AG04449 (cell line): ENCODE measurements at places on chromosomes 3 and 15.

DNA sequence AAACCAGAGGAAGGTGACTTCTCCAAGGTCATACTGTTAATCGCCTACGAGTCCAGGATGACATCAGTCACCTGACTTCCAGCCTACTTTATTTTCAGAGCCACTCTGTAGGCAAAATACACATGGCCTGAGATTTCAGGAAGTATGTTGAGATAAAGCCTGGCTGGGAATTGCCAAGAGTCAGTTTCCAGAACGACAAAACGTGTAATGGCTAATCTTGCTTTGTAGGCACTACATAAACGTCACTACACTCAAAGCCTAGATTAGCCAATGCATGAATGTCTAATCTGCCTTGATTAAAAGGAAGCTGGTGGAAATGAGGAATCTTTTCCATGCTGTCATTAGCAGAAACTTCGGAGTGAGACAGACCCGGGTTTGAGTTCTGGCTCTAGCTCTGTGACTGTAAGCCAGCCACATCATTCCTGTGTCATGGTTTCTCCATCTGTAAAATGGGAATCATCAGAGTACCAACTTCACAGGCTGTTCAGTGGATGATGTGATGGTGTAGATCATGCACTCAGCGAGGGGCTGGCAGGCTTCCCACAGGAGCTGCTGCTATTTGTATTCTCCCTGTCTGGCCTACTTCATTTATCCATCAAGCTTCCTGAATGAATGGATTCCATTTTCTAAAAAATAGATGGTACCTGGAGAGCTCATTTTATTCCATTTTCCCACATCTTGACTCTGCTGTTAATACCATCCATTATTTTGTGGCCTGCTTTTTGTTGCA lies 241.9 kb downstream of the XXYLT1 start:
- no peak for DNase-seq

GRCh38 chr15:40204100-40204499 lies 34.8 kb upstream of the PAK6 start:
- DNase-seq, result no peak

- DNase-seq, result peak; percentile 28
Observed at GRCh38 chr3:36729204-36730056, 34.9 kb downstream of the DCLK3 start.

DNA sequence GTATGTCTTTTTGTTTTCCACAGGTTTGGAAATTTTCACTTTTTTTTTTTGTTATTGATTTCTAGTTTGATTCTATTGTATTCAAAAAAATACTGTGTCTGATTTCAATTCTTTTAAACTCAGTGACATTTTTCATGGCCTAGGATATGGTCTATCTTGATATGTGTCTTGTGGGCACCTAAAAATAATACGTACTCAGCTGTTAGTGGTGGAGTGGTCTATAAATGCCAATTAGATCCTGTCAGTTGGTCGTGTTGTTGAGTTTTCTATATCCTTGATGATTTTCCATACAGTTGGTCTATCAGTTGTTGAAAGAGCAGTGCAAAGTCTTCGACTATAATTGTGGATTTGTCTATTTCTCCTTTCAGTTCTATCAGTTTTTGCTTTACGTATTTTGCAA lies 61.7 kb downstream of the LSM3 start:
- no peak for DNase-seq

DNA sequence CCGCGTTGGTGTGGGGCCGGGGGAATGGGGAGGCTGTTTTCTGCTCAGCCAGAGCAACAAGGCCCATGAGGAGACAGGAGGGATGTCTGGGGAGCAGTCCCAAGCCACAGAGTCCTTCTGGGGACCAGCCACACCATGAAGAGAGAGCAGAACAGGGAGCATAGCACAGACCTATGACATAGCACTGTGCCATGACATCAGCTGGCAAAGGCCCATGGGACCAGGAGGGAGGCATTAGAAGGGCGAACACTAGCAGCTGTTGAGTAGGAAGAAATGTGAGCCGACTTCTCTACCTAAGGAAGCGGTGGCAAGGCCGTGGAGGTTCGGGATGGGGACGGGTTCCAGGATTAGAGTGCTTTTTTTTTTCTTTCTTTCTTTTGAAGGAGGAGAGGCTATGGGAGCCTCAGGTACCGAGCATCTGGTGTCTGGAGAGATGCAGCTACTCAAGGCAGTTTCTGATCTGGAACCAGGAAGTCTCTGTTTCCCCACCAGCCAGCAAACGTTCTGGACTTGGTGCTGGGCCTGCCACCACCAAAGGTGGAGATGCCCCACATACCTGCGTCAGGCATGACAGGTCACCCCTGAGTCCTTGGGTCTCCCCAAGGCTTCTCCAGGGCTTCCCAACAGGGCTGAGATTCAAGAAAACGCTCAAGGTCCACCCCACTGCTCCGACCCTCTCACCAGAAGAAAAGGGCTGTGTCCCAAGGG lies 77.3 kb upstream of the CGNL1 start:
- no peak for DNase-seq

DNA sequence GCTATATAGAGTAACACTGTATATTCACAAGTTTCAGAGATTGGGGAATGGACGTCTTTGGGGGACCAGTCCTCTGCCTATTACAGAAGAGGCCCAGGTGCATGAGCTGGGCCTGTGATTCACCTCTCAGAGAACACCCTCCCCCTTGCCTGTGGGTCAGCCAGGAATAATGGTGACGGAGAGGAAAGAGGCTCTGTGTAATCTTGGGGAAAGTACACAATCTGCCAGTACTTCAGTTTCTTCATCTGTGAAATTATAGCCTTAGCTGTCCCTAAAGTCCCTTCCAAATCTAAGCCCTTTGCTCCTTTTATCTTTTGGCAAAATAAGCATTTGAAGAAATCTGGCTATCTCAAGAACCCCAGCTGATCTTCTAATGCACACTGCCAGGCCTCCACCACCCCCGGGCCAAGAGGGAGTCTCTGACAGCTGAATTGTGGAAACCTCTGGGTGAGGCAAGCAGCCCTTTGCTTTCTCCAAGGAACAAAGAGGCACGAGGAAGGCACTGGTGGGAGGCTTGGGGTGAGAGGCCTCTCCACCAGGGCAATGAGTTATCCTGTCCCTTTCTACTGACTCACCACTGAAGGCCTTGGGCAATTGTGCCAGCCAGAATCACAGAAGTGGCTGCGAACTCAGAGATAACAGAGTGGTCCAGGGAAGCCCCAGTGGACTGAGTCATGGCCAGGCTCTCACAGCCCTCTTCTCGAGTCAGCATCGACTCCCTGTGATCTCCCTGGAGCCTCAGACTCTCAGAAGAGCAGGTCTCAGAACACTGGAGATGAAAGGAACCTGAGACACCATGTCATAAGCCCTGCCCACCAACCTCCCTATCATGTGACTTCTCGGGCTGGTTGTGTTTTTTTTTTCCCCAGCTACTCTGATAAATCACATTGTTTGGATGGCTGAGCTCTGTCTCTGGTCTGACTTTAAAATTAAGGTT lies 31.8 kb downstream of the CCNL1 start:
- no peak for DNase-seq

- no peak for DNase-seq
Observed at GRCh38 chr3:78911394-78911793, 856.4 kb downstream of the ROBO1 start.

GRCh38 chr3:112466020-112466419 lies 33.3 kb downstream of the BTLA start:
- no peak for DNase-seq
